Fibroblast of upper back skin (primary cell): ENCODE measurements at places on chromosomes 5 and 9.

GRCh38 chr5:109316634-109317033, 93.1 kb downstream of the PJA2 start:
- DNase-seq: peak; percentile 36

DNA sequence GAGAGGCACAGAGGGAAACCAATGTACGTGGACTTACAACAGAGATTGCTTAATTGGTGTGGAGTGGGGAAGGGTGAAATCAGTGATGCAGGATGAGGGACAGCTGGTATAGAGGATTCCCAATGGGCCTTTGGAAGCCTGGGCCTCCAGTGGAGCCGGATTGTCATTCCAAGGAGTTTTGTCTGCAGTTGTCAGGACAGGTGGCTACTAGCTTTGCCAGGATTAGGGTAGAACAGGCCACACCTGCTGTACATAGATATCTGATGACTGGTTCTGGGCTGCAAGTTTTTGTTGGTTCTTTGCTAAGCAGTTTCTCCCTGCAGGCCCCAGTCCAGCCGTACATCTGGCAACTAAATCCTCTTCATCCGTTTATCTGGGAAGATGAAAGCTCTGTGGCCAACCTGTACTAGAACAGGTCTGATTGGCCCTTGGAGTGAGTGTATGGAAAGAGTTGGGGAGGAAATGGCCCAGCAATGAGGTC, 4.2 kb downstream of the SKP2 start:
- peak; percentile 88 for DNase-seq

- DNase-seq: peak; percentile 3
Measured at GRCh38 chr9:118059484-118060278, 355.5 kb downstream of the TLR4 start.

- DNase-seq: no peak
Measured at GRCh38 chr9:3177146-3177761, 333.4 kb upstream of the PUM3 start.

GRCh38 chr9:135365013-135365768, 114.4 kb upstream of the PPP1R26 start:
- no peak for DNase-seq

DNA sequence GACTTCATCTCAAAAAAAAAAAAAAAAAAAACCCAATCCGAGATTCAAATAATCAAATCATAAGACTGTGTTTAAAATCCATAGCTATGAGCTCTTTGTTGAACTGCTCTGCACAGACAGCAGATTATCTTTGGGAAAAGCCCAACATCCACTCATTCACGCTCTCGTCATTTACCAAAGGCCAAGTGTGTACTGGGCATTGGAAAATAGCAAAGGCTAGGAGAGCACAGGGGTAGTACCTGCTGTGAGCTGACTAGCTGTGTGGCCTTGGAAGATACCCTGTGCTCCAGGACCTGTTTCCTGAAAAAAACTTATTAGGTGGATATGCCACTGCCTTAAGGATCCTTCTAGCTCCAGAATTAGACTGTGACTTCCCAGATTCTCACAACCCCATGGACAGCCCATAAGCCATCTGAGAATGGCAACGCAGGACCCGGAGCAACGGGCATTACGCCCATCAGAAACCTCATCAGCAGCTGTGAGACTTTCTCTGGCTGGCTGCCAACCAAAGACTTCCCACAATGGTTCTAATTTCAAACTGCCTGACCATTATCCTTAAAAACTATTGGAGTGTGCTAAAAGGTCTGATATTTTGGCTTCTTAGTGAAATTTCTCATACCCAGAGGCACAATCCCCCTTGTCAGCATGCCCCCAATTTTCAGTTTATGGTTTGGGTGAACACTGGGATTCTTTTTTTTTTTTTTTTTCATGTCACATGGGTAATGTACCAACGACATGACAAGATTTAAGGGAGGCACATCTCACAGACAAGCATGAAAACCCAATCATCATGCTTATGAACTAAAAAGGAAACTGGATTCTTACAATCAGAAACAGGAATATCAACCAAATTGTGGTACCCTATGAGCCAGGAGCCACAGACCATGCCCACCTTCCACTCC, 16.8 kb downstream of the SERINC5 start:
- DNase-seq: peak; percentile 65
